ENCODE measurements at places on chromosomes 2 and 18.

DNA sequence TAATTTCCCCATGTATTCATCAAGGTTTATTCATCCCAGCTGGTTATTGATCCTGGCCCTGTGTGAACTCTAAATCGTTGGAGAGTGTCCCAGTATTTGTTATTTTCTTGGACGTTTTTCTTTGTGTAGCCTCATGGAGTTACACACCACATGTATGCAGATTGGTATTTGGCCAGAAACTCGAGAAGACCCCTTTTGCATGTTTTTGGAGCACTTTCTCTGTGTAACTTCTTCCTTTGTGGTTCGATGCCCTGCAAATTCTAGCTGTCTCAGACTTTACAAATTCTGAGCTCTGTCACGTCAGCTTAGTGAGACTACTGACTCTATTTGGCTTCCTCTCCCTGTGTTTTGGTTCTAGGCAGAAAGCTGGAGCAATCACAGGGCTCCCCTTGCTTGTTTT lies 198.7 kb downstream of the MCFD2 start:
- DNase-seq, result peak; percentile 71

DNA sequence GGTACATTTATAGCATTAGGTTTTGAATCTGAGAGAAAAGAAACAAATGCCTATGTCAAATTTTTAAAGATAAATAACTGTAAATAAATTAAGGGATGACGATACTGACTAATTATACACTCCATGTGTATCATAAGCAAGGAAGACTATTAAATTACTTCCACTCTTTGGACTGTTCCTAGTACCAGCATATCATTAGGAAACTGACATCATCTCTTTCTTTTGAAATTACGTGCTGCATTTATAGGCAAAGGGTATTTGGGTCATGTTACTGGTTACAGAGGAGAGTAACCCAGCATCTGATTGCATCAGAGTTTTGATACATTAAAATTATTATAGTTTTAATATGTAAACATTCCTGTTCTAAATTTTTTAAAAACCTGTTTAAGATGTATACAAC lies 309.7 kb downstream of the XIRP2 start:
- no peak for DNase-seq

- DNase-seq, result no peak
These were observed 10.7 kb downstream of the ACAA2 start for GRCh38 chr18:49802623-49803022.

GRCh38 chr18:43680096-43680495 lies 402.8 kb upstream of the SYT4 start:
- DNase-seq, result peak; percentile 57

DNA sequence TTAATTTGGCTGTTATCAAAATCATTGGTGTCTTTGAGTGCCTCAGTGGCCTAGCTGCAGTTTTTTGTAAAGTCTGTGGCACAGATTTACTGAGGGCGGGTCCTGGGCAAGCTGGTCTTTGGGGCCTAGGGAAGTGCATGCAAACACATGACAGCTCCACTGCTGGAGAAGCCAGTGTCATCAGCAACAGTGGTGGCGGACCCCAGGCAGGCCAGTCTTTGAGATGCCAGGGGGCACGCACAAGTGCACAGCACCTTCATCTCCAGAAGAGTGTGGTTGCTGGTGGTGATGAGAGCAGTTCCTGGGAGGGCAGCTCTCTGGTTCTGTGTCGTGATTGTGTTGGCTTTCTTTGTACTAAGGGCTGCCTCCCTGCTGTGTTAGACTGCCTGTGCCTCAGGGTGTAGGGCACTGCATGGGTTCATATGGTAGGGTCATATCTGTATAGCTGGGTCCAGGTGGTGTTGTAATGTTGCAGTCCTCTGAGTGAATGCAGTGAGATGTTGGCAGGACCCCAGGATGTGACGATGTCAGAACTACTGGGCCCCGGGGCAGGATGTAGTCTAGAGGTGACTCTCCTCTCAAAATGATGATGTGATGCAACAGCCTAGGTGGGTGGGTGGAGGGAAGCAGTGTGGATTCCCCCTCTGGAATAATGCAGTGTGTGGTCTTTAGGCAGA lies 646.7 kb upstream of the CDH2 start:
- no peak for DNase-seq

DNA sequence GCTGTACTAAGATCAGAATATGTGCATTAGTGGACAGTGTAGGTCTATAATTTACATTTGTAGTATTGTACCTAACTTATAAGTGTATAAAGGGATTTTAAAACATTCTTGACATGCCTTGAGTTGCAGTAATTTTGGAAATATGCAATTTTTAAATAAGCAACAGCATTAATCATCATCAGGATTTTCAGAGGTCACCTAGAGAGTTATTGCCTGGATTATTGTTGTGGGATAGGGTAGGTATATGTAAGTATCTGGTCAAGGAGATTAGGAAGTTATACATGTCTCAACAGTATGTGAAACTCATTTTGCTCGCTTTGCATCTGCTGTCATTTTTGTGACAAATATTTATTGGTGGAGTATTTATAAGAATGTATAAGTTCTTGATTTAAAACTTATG lies 184.2 kb downstream of the WDR7 start:
- DNase-seq, result peak; percentile 31

- DNase-seq, result no peak
These were observed 787 bp upstream of the ADGRF3 start for GRCh38 chr2:26347286-26347865.

GRCh38 chr2:108594132-108594981 lies 60.1 kb downstream of the LIMS1 start:
- peak; percentile 97 for DNase-seq

GRCh38 chr2:31387850-31388249 lies 26.7 kb downstream of the XDH start:
- DNase-seq, result no peak

DNA sequence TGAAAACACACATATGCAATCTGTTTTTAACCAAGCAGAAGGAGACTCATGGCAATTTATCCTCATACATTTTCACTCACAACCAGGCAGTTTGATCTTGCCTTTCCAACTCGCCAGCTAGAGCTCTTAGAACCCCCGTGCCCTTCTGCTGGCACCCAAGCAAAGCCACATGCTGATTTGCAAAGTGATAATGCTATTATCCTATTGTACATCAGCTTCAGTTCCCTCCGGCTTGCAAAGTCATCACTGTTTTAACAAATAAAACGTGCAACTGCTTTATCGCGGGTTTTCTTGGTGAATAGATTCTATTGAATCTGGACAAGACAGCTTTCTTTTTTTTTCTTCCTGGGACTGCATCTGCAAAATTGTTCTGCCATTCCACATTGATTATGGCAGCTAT lies 314.6 kb downstream of the LNPK start:
- DNase-seq, result no peak

- peak; percentile 12 for DNase-seq
These were observed 10.5 kb upstream of the TTC39C start for GRCh38 chr18:24003903-24004640.

- DNase-seq, result no peak
These were observed 22.8 kb upstream of the DAW1 start for GRCh38 chr2:227848586-227848985.

DNA sequence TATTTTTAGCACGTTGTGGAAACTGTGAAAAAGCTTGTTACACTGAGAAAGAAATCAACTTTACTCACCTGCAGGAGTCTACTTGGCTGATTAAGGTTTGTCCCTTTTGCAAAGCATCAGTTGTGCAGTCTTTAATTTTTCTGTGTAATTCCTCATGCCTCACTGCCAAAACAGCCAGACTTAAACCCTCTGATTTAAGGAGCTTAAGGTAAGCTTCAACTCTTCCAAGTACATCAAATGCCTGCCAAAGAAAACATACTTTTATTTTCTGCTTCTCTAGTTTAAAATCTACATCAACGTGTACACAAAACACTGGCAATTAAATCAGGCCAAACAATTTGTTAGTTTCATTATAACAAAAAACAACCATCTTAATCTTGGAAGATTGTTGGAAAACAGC lies 98.0 kb upstream of the TTN start:
- DNase-seq, result no peak

GRCh38 chr2:207231106-207231865 lies 65.5 kb upstream of the KLF7 start:
- peak; percentile 42 for DNase-seq

- DNase-seq, result no peak
These were observed 101.8 kb upstream of the AGAP1 start for GRCh38 chr2:235391921-235392615.

DNA sequence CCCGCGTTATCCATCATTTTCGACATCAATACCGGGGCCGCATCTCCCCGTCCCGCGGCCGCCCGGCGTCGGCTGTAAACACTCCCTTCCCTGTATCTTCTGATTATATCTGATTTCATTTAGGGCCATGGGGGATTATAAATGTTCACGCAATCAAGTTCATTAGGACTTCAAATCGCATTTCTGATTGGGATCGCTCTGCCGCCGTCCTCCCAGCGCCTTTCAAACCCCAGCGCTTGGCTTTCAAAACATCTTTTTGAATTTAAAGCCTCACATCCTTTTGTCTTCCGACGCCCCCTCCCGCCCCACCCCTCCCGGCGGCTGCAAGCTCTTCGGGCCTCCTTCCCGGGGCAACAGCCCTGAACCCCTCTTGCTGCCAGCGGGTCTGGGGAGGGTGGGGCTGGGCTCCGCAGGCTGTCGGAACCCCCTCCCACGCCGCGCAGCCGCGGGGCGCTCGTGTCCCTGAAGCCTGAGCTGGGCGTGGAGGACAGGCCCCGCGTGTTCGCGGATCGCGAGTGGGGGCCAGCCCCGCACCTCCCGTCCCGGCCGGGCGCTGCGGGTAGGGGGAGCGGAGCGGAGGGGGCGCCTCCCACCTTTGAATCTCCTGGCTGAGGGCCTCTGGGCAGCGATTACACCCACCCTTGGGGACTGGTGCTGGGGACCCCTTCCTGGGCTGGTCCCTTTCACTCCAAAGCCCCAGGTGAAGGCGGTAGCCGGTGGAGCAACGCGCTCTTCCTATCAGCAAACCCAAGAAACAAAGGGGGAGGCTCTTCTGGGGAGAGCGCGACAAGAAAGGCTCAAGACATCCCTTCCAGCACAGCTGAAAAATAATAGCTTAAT lies 11.3 kb upstream of the GBX2 start:
- no peak for DNase-seq

DNA sequence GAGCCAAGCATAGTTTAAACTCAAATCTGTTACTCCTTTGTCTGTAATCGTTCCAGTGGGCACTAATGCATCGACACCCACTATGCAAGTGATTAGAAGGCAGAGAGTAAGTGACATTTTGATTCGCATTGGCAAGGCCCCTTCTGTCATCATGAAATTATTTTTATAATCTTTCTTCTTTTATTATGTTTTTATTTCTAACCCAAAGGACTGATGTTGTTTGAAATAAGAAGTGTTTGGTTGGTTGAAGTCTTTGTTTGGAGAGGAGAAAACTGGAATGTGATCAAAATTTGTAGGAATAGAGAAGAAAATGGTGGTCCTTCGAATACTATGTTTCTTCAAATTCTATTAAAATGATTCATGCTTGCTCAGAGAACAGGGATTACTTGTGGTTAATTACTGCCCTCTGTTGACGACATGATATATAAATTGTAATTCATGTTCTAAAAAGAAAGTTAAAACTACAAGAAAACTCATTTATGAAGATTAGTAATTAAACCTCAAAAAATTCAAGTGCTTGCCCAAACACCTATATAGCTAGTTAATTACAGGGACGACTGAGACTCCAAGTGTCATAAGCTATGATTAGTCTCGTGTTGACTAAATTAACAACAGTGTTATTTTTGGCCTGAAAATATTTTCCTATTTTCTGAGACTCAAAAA lies 26.4 kb upstream of the TFPI start:
- peak; percentile 77 for DNase-seq

- DNase-seq, result peak; percentile 41
These were observed 108.2 kb upstream of the UBE2E3 start for GRCh38 chr2:180872255-180872654.

GRCh38 chr2:176291809-176292283 lies 22.6 kb downstream of the MTX2 start:
- DNase-seq, result no peak

- no peak for DNase-seq
These were observed 7.2 kb upstream of the ITGB6 start for GRCh38 chr2:160207271-160207670.

- no peak for DNase-seq
These were observed 75.9 kb downstream of the ITGB1BP1 start for GRCh38 chr2:9347411-9347881.

- DNase-seq, result no peak
These were observed 148.2 kb upstream of the HNRNPA3 start for GRCh38 chr2:177064422-177064821.
